Stimulated activated CD4-positive, alpha-beta T cell treated with anti-CD3 and anti-CD28 coated beads, TNF-alpha, amount 100 ng/mL, for 1 hour (primary cell): ENCODE measurements at places on chromosomes 2 and 18.

DNA sequence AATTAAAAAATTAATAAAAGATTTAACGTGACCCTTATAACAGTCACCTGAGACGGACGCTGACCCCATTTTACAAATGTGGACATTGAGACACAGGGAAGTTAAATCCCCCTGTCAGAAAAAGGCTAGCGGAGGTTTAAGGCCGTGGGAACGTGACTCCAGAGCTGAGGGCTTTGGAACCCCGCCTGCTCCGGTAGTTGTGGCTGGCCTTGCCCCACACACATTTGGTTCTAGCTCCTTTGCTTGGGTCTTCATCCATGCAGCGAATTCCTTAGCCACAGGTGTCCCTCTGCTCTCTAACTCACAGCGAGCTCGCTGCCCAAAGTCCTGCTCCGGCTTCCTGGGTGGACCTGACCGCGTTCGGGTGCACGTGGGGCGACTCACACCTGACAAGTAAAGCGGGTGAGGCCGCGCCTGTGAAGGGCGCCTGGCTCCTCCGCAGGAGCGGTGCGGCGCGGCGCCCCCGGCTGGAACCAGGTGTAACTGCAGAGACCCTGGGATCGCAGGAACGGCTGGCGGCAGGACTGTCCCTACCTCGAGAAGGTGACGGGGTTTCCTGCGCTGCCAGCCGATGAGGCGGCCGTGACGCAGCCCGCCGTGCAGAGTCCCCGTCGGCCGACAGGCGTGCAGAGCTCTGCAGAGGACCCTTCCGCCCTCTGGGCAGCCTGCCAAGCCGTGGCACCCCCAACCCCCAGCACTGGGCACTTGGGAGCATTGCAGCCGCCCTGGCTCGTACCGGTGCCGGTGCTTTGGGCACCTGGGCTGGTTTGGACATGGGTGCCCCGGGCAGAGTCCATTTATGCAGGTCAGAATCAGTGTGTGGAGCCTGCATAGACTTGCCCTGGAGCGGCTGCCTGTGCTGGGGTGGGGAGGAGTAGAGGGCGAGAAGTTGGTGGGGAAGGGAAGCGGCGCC is 2.4 kb upstream of the PROC start:
- peak; percentile 66 for DNase-seq

DNA sequence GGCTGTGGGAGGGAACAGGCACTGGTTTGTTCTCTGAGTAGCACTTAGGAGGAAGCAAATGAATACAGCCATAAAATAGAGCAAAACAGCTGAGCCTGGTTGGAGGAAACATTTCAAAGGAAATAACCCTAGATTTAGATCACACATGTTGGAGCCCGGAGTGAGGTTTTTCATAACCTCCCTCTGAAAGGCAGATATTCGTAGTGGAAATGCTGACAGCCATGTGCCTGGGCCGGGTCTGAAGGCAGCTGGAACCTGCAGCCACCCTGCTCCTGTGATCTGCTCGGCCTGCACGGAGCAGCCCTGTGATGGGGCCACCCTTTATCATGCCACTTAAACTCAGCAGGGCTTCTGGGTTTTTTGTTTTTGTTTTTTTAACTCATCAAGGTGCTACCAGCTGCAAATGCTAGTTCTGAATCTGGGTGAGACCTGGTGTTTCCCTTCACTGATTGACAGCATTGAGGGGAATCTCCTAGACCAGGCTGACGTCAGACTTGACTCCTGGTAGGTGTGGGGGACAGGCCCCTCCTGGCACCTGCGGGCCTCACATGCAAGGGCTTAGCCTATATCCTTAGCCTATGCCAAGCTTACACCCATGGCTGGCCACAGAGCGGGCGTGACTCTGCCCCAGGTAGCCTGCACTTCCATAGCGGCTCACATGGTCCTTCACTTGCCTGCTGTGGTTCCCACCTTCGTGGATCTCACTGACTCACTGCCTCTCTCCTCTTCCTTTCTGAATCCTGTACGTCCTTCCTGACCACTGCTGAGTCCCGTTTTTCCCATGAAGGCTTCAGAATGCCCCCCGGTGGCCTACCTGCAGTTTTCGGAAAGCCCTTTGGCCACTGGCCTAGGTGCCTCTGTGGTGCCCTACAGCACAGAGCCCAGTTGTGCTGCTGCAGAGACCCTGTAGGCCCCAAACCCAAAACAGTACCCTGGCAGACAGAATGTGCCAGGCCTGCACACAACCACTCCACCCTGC is 217.3 kb downstream of the SEPTIN10 start:
- DNase-seq, result no peak

DNA sequence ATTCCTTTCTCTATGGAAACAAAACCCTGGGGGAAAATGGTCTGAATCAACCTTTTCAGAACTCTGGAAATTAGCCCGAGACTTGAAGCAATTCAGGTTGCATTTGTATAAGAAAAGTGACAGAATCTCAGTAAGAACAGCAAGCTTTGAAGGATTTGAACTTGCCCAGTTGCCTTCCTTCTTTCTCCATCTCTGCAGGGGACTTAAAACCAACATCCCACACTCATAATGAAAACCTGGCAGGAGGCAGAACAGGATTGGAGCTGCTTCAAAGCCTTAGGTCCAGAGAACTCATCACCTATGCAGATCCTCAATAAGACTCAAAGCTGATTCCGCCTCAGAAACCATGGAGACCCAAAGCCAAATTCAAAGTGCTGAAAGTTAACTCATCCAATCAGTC is 790.5 kb upstream of the ID2 start:
- no peak for DNase-seq

DNA sequence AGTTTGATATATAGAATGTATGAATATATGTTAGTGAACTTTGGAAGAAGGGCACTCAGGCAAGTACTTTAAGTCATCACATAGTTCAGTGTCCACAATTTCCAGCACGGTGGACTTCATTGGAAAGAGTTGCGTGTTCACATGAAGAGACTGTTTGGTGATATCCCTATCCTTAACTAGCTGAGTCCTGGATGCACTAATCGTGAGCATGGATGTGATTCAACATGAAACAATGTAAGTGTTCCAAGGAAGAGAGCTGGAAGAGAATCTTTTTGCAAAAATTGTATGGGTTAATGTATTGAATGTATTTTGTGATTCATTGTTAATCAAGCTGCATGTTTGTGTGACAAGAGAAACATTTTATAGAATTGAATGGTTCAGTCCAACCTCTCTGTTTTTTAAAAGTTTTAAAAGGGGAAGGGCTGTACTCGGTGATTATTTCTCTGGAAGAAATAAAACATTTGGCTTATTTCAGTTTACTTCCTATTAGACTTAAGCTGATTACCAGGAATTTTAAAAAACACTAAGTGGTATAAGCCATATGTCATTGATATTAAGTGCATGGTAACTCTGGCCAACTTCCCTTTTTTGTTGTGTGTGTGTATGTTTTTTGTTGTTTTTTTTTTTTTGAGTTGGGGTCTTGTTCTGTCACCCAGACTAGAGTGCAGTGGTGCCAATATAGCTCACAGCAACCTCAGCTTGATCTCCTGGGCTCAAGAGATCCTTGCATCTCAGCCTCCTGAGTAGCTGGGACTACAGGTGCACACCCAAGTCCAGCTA is 8.6 kb downstream of the XRCC5 start:
- DNase-seq, result no peak

DNA sequence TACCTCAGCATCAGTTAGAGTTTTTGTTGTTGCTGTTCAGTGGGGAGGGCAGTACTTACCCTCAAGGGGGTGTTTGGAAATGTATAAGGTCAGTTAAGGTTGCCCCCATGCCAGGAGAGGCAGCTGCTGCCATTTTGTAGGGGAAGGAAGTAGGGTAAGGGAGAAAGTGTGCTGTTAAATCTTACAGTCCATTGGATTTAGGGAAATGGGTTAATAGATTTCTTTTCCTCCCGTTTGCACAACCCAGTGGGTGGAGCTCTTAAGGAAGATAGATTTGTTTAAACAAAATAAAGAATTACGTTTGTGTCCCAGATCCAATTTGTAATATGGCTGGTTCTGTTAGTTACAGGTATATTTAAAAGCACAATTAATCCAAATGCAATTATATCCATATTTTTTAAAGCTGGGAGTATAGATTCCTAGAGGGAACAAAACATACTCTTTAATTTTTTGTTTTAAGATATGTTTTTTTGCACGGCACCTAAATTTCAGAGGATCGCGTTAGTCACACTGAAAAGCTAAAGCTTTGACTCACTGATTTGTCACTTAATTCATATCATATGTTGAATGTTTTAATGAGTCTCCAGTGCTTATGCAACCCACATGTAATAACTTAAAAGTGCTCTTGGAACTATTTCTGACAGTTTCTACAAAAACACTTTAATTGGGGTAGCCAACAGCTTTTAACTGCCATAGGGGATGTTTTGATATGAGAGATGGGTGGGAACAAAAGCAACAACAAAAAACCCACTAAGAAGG is 9.0 kb upstream of the CWC22 start:
- DNase-seq, result no peak

GRCh38 chr18:32049393-32050171 is 31.0 kb downstream of the RNF125 start:
- no peak for DNase-seq

DNA sequence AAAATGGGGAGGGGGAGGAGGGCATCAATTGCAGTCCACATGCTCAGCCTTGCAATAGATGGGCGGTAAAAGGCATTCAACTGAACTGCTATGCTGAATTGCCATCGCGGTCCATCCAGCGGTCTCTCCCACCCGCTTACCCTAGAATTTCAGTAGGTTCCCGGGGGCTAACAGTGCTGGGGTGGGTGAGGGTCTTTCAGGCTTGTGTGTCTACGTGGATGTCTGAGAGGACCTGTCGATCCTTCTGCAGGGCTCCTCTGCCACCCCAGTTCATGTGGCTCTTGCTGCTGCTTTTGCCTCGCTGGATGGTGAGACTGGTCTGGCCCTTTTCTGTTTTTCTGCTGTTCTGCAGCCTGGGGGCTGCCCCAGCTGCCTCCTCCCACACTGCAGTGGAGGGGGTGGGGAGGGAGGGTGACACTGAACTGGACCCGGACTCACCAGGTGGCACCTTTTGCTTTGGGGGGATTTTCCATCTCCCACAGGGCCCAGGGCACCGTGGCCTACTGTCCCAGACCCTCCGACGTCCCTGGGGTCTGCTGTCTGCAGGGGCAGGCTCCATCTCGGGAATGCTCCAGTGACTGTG is 14.1 kb downstream of the ACKR3 start:
- DNase-seq, result no peak

DNA sequence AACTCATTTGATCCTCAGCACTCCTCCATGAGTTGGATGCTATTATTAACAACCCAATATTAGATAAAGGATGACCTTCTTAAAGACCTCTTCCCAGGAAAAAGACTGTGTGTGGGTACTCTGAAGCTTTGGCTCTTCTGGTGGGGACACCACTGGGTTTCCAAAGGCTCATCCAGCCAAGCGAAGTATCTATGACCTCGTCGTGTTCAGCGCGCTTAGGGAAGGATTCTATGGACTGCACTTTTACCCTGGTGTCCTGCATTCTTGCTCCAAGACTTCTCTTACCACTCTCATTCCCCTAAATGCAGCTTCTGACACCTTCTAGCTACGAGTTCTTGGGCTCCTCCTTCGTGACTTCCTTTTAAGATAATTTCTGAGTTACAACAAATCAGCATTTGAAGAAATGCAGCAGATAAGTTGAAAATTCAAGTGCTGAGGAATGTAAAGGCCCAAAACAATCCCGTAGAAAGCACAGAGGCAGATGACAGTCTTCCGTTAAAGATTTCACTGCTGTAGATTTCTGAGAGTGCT is 673 bp upstream of the HNMT start:
- DNase-seq, result no peak

DNA sequence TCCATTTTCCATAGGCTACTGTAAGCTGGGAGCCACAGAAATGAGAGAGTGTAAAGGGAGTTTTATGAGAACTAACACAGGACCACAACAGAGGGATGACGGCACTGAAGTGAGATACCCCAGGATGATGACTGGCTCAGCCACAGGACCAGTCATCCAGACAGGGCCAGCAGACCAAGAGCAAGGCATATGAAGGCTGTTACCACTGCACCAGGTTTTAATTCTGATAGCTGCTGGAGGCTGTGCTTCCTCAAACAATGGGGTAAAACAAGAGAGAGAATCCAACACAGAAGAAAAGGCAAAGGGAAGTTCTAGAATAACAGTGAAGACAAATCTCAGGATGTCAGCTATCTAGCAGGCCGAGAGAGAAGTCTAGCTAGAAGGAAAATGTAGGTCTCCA is 94.9 kb downstream of the BCL2 start:
- DNase-seq, result no peak

DNA sequence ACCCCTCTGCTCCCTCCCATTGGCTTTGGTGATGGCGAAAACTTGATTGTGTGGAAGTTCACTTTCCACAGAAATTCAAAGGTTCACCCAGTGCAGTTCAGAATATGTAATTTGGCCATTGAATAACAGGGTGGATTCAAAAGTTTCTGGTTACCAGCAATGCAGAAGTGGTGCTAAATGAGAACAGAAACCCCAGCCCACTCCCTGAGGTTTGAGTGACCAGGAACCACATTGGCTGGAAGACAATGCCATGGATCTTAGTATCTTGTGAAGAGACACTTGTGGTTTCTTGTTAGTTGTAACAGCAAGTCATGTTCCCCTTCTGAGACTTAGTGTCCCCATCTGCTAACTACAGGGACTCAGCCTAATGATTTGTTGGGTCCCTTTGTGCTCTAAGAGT is 49.8 kb downstream of the QPCT start:
- no peak for DNase-seq

GRCh38 chr2:66334237-66335029 is 100.5 kb upstream of the MEIS1 start:
- DNase-seq, result no peak

DNA sequence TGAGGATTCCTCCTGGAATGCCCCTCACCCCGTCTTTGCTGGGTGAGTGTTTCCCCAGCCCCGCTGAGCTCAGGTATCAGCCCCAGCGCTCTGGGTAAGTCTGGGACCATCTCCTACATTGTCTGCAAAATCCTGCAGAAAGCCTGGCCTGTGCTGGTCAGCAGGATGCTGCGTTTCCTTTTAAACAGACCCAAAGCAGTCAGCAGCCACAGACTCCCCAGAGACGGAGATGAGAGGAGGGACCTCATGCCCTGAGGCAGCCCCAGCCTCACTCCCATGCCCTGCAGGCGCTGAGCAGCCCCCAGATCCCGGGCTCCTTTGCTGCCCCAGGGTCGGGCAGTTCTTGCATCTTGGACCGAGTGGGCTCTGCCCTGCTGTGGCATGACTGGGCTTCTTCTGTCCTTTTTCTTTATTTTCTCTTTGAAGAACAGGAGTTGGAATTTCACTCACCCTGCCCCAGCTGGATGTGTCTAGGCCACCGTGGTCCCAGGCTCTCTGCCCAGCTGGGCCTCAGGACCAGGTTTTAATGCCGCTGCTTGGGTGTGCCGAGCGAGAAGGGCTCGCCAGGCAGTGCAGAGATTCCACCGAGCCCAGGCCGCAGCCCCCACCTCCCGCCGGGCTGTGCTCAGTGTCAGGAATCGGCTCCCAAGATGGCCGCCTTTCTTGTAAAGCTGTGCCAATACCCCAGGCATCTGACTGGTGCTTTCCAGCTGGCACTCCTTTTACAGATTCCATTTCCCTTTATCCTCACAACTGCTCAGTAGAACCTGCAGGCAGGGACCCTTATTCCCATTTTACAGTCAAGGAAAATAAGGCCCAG is 43.6 kb downstream of the ODC1 start:
- DNase-seq, result no peak
